PC-3 (cell line): ENCODE measurements at places on chromosomes 12 and 14. TPM values are rescaled to one million over a fixed set of nuclear protein-coding genes. Genes with fewer than 3 reads are reported as not detected.

Gene INSM2
- 0.07 TPM in 1 of 2 replicates, not detected in the other for total RNA-seq

GRCh38 chr12:26401874-26402273, 206.5 kb downstream of the SSPN start:
- no peak for DNase-seq

GRCh38 chr12:18340786-18341185, 79.5 kb downstream of the PIK3C2G start:
- DNase-seq = no peak

GRCh38 chr14:79453276-79453675, 758.0 kb downstream of the DIO2 start:
- DNase-seq = no peak

- DNase-seq = no peak
Measured at GRCh38 chr12:51450806-51451205, 26.2 kb downstream of the SLC4A8 start.

GRCh38 chr12:93441081-93441616, 598 bp downstream of the UBE2N start:
- peak; percentile 12 for DNase-seq
